Activated T-cell treated with anti-CD3 and anti-CD28 coated beads for 4 hours (primary cell): ENCODE measurements at places on chromosomes 3 and 15.

GRCh38 chr3:81846988-81847387, 85.5 kb upstream of the GBE1 start:
- no peak for DNase-seq

DNA sequence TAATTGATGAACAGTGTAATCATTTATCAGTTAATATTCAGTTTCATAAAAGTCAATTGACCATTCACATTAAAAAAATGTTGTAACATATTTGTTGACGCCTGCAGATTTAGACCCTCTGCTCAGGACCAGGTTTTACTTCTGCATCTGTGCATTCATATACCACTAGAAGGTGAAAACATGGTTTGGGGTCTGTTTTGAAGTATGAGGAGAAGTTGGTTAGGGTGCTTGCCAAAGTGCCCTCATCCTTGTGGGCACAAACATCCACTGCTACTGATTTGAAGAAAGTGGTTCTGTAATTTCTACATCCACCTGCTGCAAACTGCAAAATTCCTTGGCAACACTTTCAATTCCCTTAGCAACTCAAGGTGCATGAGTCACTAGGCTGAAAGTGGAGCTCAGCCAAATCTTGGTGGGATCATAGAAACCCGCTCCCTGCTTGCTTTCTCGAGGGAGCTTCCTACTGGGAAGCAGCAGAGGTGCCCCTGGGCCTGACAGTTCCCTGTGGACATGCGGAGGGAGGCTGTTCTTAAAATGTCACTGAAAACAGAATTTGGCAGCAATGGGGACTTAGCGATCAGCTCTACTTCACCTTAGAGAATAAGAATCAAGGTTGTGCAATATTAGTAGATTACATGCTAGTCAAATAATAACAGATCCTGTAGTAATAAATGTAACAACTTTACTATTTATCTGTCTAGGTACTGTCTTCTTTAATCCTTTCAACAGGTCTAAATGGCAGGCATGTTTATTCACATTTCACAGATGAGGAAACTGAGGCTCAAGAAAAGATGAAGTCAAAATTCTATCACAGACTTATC, 301.0 kb upstream of the TBL1XR1 start:
- DNase-seq = no peak

- DNase-seq = no peak
Observed at GRCh38 chr3:184604615-184605290, 43.2 kb downstream of the EPHB3 start.

DNA sequence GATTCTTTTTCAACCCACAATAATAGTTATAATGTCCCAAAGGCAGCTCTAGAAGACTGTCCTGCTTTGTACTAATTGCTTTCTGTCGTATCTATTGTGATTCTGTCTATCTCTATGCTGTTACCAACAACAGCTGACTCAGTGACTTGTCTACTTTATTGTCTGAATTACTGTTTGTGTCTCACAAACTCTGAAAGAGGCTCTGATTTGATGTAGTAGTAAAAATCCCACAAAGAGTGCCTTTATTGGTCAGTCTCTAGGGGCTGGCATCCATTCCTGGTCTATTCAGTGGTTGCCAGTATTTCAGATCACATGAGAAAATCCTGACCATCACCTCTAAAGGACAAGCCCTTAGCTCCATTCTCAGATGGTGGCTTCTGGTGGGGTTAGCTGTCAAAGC, 254.2 kb downstream of the NSUN3 start:
- no peak for DNase-seq

- DNase-seq = no peak
Observed at GRCh38 chr3:150247441-150247840, 160.7 kb upstream of the TSC22D2 start.

DNA sequence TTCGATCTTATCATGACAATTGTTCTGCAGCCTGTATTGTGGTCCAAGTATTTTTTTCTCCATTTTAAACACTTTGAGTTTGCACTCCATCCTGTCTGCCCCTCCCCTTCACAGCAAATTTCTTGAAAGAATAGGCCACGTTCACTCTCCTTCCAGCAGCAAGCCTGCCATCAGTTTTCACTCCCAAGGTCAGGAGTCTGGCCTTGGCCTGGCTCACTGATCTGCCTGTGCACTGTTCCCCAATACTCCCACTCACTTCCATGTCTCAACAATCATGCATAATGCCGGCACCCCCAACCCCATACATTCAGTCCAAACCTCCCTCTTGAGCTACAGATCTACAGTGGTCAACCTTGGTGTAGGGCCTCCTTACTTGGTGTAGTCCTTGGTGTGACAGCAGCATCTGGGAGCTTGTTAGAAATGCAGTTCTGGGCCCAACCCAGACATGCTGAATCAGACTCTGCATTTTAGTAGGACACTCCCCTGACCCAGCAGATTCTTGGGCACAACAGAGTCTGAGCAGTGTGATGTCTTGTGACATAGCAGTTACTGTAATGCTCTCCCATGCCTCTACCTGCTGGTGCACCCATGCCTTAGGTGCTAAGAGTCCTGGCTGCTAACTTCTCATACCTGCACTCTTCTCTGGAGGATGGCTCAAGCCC, 58.3 kb upstream of the XCR1 start:
- DNase-seq = no peak

GRCh38 chr3:32208447-32208846, 30.0 kb upstream of the CMTM8 start:
- DNase-seq = no peak

- DNase-seq = no peak
Observed at GRCh38 chr3:67609709-67610108, 44.7 kb downstream of the SUCLG2 start.

DNA sequence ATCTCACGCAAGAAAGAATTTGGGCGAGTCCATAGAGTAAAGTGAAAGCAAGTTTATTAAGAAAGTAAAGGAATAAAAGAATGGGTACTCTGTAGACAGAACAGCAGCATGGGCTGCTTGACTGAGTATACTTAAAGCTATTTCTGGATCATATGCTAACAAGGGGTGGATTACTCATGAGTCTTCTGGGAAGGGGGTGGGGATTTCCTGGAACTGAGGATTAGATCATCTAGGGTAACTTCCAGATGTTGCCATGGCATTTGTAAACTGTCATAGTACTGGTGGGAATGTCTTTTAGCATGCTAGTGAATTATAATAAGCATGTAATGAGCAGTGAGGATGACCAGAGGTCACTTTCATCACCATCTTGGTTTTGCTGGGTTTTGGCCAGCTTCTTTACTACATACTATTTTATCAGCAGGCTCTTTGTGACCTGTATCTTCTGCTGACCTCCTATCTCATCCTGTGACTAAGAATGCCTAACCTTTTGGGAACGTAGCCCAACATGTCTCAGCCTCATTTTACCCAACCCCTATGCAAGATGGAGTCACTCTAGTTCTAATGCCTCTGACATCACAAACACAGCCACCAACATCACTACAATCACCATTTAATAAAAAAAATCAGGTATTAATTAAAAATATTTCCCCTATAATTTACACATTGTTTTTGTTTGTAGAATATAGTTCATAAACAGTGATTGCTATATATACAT, 890.7 kb upstream of the EPHA6 start:
- no peak for DNase-seq

DNA sequence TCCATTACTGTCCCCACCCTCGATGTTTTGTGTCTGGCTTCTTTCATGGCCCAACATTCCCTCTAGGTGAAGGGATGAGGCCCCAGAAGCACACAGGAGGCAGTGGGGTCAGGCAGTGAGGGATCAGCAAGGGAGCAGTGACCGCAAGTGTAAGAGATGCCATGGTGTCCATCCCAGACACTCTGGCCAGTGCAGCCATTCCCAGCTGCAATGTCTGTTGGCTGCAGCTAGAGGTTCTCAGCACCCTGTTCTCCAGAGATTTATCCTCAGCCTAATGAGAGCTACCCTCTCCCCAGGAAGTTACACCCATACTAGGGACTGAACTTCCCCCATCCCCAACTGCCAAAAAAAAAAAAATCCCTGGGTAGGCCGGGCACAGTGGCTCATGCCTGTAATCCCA, 40.2 kb downstream of the TRANK1 start:
- no peak for DNase-seq

GRCh38 chr3:52236424-52236886, 2.5 kb downstream of the TWF2 start:
- no peak for DNase-seq

- no peak for DNase-seq
Observed at GRCh38 chr15:74240002-74240568, 4.0 kb downstream of the CCDC33 start.

DNA sequence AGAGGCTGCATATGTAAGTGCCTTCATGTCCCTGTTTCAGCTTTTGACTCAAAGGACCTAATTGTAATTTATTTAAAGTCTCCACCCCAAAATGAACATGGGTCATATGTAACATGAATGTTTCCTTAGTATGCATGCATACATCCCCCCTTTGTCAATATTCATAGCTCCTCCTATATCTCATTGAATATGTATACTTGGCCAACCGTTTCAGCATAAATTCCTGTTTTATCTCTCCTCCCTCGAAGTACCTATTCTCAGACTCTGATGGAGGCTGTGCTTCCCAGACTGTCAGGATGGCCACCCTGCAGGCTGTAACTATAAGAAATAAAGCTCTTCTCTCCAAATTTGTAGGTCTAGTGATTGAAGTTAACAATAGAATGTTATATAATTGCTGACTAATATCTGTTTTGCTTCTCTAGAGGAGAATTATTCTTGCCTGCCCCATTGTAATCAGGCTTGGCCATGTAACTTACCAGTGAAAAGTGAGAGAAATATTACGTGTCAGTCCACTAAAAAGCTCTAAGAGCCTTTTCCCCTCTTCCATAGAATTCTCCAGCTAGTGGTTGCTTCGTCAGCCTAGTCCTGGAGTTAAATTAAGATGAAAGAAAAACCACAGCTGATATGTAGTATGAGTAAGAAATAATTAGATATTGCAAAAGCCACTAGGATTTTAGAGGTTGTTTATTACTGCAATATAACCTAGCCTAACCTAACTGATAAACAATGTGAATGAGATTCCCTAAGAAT, 245.1 kb downstream of the ZNF385D start:
- DNase-seq = no peak

DNA sequence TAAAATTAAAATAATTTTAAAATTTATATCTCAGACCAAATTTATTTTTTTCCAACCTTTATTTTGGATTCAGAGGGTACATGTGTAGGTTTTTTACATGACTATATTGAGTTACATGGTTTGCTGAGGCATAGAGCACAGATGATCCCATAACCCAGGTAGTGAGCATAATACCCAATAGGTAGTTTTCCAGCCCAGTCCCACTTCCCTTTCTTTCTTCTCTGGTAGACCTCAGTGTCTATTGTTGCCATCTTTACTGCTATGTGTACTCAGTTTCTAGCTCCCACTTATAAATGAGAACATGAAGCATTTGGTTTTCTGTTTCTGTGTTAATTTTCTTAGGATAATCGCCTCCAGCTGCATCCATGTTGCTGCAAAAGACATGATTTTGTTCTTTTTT, 338.1 kb downstream of the EFHB start:
- no peak for DNase-seq

- no peak for DNase-seq
Observed at GRCh38 chr3:170171563-170171962, 10.0 kb downstream of the PHC3 start.

GRCh38 chr3:128993461-128994172, at the start of gene CFAP92:
CFAP92 (minus strand) TSS chr3:128994076; CDS start chr3:128993304, 772 bp downstream.
- peak; percentile 86 for DNase-seq

GRCh38 chr3:194305356-194306108, 45.6 kb downstream of the CPN2 start:
- no peak for DNase-seq

- no peak for DNase-seq
Observed at GRCh38 chr3:34207002-34207401, 408.6 kb downstream of the PDCD6IP start.

GRCh38 chr15:88331291-88331690, 74.8 kb upstream of the NTRK3 start:
- peak; percentile 2 for DNase-seq

- no peak for DNase-seq
Observed at GRCh38 chr15:66721501-66721937, 19.5 kb downstream of the SMAD6 start.

DNA sequence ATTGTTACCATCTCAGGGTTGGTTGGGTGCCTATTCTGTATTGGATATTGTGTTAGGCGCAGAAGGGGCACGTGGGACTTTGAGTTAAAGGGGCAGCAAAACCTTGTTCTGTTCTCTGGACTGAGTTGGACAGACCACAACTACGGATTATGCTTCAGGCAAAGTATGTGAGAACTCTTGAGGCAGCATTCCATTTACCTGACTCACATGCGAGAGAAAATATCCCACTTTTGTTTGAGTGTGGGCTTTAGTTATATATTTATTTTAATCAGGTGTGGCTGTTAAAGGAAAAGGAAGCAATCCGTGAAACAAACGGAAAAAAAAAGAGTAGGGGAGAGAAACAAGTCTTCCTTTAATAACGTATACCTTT, 627 bp upstream of the PLS1 start:
- DNase-seq = no peak

GRCh38 chr15:88717382-88718031, 78.7 kb downstream of the ISG20 start:
- DNase-seq = no peak

DNA sequence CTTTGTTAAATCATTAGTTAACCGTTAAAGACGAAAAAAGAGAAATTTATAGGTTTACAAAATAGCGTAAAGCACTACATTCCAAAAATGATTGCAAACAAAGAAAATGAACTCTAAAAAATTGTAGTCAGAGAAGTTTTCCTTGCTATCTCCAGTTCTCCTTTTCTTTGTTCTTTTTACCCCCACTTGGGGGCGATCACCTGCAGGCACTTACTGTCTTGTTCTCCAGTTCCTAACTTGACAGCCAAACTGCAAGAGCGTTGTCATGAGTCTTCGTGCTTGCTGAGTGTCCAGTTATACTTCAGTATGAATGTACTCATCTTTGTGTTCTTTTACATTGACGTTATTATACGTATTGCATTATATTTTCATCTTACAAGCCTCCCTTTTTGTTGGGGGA, 54.5 kb downstream of the CHD2 start:
- DNase-seq = no peak

GRCh38 chr3:162250782-162251181, 754.2 kb downstream of the OTOL1 start:
- no peak for DNase-seq

DNA sequence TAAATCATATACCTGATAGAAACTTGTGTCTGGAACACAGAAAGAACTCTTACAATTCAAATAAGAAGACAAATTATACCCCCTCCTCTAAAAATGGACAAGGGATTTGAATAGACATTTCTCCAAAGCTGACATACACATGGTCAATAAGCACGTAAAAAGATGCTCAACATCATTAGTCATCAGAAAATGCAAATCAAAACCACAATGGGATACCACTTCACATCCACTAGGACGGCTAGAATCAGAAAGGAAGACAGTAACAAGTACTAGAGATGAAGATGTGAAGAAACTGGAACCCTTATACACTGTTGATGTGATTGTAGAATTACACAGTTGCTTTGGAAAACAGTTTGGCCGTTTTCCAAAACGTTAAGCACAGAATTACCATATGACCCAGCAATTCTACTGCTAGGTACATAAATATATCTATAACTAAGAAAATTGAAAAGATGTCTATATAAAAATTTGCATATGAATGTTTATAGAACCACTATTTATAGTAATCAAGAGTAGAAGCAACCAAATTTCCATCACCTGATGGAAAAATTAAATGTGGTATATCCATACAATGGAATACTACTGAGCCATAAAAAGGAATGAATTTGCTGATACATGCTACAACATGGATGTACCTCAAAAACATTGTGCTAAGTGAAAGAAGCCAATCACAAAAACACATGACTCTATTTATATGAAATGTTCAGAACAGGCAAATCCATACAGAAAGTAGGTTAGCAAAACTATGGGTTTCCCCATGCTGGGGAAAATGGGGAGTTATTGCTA, 60.8 kb downstream of the GREM1 start:
- DNase-seq = no peak

- DNase-seq = no peak
Observed at GRCh38 chr3:102531686-102532085, 96.9 kb downstream of the ZPLD1 start.

GRCh38 chr3:105634708-105635107, 234.1 kb downstream of the CBLB start:
- no peak for DNase-seq
